ENCODE measurements at places on chromosomes 11 and 22.

- DNase-seq = no peak
These were observed 168.9 kb downstream of the C11orf91 start for GRCh38 chr11:33531743-33532181.

DNA sequence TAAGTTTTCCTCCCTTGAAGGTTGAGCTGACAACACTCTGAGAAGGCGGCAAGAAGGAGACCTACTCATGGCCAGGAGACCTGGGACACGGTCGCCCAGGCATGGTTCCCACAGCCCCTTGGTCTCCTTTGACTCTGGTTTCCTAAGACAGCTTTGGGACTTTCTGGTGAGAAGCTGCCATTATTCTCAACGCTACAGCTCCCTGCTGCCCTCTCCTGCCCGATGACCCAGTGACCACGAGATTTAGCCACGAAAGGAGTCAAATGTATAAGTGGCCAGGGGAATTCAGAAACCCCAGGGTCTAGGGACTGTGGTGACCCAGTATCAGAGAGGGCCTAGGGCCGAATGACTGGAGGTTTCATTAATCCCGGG is 699 bp upstream of the SDF2L1 start:
- no peak for DNase-seq

DNA sequence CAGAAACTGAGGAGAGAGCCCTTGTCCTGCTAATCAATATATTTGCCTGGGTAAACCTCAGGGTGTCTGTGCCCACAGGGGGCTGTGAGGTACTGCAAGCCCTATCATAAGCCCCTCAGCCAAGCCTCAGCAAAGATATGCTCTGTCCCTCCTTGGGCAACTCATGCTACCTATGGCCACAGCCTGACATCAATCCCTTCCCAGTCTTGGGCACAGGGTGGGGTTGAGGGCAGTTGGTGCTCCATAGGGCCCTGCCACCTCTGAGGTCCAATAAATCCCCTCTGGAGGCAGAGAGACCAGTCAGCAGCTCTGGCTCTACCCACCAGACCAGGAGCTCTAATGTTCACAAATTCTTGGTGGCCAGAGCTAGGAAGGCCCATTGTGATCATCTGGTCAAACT is 23.8 kb downstream of the TPBGL start:
- DNase-seq = no peak

DNA sequence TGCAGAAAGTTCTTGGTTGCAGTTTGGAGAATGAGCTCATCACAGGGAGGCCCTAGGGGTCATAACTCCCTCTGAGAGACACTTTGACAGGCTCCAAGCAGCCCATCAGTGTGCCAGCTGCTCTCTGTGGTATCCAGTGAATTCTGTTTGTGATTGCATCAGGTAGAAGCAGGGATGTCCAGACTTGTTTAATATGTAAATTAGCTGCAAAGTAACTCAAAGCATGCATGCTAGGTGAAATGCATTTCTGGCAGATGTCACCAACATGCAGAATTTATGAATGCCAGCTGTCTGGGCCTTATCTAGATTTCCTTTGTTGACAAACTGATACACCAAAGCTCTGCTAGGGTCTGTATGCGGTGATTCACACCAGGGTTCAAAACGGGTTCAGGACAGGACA is 123.6 kb upstream of the MTNR1B start:
- no peak for DNase-seq

- no peak for DNase-seq
These were observed 63.8 kb downstream of the TRIM29 start for GRCh38 chr11:120074076-120074475.

GRCh38 chr11:1519028-1520010 is 32.7 kb upstream of the MOB2 start:
- no peak for DNase-seq

DNA sequence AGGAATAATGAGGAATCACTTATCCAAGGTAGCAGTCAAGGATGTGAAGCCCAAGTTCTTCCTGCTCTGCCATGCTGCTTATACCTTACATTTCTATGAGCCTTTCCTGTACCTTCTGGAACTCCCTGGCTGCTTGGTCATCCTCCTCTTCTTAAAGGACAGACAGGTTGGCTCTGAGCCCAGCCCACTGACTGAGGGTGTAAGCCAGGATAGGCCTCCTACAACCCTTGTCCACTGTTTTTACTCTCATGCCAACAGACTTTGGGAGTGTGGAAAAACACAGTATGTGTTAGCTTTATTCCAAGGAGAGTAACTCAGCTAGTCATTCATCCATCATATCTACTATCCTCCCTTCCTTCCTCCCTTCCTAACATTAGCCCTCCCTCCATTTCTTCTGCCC is 47.5 kb downstream of the IRAG1 start:
- no peak for DNase-seq

DNA sequence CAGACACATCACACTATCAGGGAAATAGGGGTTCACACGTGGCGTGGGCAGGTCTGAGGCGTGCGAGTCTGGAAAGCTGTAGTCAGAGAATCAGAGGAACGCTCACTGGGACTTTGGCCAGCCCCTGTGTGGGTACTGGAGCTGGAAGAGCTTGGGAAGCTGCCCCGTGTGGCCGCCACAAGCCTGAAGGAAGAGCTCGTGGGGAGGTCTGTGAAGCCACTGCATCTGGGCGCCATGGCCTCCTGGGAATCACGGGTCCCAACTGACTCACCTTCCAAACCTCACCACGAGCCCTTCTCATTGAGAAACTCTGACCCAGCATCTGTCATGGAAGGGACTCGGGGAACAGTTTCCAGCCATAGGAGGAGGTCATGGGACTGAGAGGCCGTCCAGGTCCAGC is 5.9 kb upstream of the MRGPRF start:
- DNase-seq = no peak

Measured in esophagus squamous epithelium (tissue), 5 donors.